Amniotic stem cell (primary cell): ENCODE measurements at places on chromosomes 4 and X.

DNA sequence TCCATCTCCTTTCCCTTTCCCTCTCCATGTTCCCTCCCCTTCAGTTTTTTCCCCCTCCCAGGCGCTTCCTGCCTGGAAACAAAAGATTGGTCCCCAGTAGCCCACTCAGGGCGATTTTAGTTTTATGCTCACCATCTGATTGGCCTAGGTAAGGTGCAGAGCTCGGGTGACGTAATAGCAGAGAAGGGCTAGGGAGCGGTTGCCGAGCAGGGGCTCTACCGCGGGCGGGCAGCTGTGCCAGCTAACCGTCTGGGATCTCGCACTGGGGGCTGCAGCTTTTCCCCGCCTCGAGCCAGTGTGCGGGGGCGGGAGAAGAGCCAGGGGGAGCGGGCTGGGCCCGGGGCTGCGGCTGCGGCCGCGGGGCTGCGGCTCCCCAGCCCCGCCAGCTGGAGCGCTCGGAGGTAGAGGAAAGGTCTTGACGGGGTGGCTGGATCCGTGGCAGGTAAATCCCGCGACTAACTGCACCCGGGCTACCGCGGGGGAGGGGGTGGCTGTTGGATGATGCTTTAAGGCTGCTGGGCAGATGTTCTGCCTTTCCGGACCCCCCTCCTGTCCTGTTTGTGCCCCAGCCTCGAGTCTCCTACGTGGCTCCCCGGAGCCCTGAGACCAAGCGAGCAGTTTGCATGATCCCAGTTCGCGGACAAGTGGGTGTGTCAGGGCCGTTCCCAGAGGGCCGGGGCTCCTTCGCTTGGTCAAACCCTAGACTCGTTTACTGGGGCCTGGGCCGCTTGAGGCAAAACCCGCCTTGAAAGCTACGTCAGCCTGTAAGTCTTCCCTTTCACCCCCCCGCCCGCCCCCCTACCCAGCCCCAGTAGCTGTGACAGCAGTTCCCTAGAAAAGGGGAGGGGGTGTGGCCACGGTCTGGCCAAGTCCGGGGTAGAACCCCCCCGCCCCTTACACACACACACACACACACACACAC, at the start of gene PAK3:
PAK3 (plus strand) TSS at position 218 of the 922 bp plus-strand sequence. CDS start 26,913 bp downstream, outside the sequence.
- peak; percentile 2 for DNase-seq

GRCh38 chr4:170005472-170005871, 20.7 kb downstream of the MFAP3L start:
- no peak for DNase-seq

- DNase-seq, result no peak
These were observed 551.2 kb upstream of the PABPC5 start for GRCh38 chrX:90883479-90883878.

- no peak for DNase-seq
These were observed 260.3 kb downstream of the PPP3CA start for GRCh38 chr4:101086801-101087586.

DNA sequence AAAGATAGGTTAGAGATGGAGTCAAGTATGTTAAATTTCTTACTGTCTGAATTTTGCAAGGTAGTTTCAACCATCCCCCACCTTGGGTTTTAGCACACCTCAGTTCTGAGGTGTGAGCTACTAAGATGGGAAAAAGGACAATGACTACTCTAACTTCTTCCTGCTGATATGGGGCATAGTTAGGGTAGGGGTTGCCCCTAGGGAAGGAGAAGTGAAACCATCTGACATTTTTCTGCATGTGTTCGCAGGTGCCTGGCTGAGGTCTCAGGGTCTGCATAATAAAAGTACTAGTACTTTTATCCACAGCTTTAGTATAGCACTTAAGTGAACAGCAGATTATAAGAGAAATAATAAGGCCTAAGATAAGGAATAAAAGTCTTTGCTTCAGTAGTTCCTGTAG, 129.5 kb upstream of the CYSLTR1 start:
- DNase-seq, result no peak

DNA sequence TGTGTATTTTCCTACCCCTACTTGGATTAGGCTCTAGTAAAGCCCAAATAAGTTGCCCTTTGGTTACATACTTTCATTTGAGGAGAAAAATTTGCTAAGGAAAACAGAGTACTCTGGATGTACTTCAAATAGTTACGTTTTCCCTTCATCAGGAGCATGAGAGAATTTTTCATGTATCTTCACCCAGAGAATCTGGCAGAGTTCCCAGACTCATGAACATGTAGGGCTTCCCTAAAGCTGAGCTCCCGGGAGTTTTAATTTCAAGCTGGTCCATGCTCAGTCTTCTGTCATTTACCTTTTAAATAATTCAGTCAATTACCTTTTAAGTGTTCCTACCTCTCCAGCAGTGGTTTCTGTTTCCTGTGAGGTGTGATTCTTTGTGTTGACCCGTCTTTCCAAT, 367.5 kb upstream of the GRID2 start:
- DNase-seq, result peak; percentile 29

DNA sequence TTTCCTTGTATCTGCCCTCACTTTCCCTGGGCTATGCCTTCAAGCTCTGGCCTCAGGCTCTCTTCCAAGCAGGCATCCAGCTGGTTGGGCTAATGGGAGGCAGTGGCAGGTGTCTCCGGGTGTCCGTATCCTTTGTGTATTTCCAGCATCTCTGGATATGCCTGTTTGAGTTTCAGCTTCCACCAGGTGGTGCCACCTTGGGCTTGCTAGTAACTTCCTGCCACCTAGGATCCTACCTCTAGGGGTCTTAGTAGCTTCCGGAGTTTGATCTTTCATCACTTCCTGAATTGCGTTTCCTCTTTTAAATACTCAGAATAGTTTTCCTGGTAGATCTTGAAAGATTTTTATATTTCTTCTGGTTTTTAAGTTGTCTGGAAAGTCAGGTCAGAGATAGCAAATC, 23.2 kb upstream of the ANOS1 start:
- no peak for DNase-seq

DNA sequence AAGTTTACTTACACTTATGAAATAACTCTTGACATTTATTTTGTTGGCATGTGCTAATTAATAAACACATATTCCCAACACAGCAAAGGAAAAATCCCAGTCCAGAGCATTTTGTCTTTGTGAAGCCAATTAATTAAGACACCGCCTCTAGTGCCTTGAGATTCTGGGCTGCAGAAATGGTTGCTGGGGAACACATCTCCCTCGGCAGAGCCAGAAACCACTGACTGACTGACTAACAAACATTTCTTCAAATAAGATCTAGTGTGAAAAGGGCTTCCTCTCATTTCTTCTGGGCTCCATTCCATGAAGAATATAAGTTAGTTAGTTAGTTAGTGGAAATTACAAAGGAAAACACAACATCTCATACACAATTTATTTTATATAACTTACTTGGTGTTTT, 28.4 kb upstream of the NAP1L5 start:
- no peak for DNase-seq

GRCh38 chrX:107551546-107551945, 76.8 kb upstream of the PRPS1 start:
- DNase-seq, result no peak

- DNase-seq, result no peak
These were observed 183.7 kb upstream of the BCOR start for GRCh38 chrX:40281336-40282005.

- DNase-seq, result no peak
These were observed 485.0 kb upstream of the FAT1 start for GRCh38 chr4:187208651-187209050.

GRCh38 chr4:110621328-110621812, 1.5 kb downstream of the PITX2 start:
- no peak for DNase-seq

DNA sequence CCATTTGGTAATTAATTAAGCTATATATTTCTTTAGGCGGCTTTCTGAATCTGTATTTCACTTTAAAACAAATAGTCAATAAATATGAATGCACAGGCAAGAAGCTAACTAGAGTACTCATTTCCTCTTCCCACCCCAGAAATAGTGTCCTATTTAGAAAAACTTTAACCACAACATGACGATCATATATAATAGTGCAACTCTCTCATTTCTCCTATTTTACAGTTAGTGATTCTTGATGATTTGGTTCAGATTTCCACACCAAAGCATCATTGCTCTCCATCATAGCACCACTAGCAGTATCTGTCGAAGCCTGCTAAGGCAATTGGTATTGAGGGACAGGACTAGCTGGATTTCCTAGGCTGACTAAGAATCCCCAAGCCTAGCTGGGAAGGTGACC, 184.0 kb upstream of the GALNTL6 start:
- no peak for DNase-seq

- no peak for DNase-seq
These were observed 41.1 kb upstream of the AFF2 start for GRCh38 chrX:148459343-148459742.

GRCh38 chr4:85474818-85475630, at the start of gene ARHGAP24:
Gene ARHGAP24 (plus strand): TSS chr4:85475150.
- DNase-seq, result peak; percentile 65
